LoVo (cell line): ENCODE measurements at places on chromosomes 5 and 9.

DNA sequence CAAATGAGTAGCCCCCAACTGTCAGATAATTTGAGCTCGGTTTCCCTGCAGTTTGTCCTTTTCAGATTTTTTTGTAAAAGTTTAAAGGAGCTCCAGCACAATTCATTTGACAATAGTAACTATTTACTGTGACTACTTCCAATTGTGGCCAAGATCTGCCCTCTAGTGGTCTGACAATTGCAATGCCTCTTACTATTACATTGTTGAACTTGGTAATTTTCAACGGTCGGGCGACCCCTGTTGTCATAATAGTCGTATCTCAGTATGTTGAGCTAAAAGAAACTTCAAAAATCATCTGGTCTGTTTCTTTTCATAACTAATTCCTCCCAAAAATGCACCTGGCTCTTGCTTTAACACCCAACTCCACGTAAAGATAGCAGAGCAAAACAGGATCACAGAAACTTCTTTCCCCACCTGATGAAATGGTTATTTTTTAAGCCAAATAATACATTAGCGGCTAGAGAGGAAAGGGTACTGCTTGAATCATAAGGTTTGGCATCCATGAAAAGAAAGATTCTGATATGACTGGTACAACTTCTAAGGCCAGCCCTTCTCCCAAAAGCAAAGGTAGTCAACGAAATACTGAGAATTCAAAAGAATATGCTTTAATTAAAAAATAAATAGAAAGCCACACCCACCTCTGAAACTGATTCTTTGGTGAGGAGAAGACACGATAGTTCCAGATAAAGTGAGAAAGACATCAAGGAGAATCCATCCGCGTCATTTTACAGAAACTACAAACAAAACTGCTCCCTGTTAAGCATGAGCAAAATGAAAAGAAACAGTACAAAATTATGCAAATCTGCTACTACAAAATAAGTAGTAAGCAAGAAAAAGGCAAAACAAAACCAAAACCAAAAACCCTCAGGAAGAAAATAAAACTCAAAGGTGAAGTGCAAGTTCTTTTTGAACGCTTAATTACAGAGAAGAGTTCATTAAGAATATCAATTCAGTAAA, 76.9 kb upstream of the HTR4 start:
- DNase-seq, result peak; percentile 92

DNA sequence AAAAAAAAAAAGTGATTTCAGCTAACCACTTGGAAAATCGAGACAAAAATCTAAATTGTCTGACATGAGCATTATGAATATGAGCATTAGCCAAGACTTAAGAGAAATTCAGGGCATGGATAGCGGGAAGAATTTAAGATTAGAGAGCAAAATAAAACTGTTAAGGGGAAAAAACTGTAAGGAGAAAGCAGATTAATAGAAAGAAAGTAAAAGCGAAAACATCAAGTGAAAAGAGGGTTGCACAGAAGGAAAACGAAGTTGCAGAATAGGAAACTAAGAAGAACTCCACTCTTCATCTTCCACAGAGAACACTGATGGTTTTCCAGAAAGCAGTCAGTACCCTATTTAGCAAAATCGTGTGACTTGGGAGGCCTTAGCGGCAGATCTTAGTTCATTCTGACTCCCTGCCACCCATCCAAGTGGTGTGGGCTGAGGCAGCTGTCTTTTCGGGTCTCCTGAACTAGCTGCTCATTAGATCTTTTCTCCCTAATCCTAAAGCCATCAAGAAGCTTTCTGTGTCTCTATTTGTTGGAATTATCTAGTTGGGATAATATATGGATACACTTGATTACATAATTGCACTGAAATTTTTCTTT, 3.7 kb downstream of the NIM1K start:
- no peak for DNase-seq

DNA sequence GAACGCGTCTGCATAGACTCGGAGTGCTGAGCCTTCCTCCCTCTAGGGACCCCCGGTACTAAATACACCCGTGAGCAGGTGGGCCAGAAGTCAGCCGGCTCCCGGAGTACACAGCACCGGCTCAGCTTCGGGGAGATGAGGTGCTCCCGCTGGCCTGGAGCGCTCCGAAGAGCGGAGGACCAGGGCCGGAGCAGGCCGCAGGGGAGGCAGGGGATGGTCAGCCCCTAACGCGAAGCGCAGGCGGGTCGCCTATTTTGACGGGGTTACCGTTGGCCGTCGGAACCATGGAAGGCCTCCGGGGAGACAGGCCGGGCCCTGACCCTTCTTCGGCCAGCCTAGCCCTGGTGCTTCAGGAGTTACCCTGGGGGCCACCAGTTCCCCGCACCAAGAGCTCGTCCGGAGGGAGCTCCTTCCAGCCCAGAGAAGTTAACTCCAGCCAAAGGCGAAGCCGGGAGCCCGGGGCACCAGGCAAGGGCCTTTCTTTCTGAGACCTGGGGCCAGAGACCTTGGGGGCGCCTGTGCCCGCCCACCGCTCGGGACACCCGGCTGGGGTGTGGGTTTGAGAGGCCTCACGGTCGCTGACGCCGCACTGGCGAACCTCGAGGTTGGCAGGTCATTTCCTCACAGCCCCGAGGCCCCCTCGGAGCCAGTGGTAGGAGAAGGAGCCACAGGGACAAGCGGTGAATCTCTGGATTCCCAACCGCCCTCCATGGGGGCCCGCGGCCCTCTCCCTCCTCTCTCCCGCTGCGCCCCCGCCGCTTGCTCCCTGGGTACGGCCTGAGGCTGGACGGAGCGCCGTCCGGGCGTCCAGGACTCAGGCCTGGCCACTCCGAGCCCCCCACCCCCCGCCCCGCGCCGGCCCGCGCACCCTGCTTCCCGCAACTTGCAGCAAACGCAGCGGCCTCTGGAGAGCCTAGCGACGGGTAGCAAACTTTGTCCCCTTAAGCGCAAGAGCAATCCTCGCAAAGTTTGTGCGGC, 3.4 kb upstream of the IRX4 start:
- no peak for DNase-seq

GRCh38 chr5:15693933-15694332, 194.0 kb downstream of the FBXL7 start:
- DNase-seq, result no peak

DNA sequence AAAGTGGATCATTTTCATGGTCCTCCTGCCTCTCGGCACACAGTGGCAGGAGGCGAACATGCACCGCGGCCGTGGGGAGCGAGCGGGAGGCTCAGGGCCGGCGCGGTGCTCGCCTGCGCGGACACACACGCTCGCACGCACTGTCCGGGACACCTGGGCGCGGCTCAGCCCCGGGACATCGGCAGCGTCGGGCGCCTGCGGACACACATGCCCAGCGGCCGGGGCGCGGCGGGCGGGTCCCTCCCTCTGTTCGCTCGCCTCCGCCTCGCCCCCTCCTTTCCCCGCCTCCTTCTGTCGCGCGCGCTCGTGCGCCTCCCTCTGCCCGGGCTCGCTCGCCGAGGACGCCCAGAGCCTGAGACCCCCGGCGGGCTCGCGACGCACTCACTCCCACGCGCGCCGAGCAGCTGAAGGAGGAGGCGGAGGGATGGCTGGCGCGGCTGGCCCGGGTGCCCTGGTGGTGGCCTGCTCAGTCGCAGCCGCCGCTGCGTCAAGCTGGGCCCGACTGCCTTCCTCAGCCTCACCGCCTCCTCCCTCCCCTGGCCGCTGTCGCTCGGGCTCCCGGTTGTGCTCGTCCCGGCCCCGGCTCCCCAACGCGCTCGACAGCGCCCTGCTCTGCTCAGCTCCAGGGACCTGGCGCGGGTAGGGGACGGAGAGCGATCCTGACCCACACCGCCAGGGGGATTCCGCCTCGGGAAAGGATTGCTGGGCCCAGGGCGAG, at the start of gene FRMD3:
TSS of gene FRMD3 (minus strand) at position 230 of the 718 bp plus-strand sequence. CDS start at position 60, 170 bp downstream.
- DNase-seq, result peak; percentile 87

DNA sequence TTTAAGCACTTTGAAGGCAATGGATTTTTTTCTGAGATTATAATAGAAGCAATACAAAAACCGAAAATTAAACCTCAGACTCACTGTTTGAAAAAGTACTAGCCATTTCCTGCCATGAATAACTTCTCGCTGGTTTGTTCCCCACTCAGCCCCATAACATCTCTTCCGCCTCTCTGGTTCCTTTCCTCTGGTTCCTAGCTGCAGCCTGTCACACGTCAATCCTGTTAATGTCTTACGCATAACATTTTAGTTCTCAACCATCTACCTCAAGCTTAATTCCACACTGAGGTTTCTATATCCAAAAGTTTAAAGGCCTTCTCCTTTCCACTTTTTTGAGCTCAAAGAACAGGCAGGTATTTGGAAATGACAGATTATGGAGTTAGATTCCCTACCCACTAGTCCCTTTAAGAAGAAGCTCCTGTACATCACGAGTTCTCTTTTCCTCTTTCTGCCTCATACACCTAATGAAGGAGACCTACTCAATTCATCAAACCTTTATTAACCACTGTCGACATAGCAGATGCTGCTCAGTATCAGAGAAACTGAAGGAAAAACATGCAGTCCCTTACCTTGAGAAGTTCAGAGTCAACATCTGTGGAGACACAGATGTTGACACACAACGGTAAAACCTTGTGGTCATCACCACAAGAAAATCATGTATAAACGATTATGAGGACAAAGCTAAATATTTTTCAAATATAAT, 243.0 kb upstream of the PTGER4 start:
- no peak for DNase-seq

DNA sequence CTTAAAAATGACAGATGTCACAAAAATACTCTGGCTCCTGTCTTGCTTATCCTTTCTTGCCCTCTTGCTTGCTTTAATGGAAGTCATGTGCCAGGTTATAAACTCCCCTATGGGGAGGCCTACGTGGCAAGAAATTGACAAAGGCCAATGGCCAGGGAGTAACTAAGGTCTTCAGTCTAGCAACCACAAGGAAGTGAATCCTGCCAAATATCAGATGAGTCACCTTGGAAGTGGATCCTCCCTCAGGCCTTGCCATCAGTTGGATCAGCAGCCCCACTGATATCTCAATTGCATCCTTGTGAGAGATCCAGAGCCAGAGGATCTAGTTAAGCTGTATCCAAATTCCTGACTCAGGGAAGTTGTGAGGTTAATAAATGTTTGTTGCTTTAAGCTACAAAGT, 82.8 kb downstream of the CAAP1 start:
- peak; percentile 53 for DNase-seq

DNA sequence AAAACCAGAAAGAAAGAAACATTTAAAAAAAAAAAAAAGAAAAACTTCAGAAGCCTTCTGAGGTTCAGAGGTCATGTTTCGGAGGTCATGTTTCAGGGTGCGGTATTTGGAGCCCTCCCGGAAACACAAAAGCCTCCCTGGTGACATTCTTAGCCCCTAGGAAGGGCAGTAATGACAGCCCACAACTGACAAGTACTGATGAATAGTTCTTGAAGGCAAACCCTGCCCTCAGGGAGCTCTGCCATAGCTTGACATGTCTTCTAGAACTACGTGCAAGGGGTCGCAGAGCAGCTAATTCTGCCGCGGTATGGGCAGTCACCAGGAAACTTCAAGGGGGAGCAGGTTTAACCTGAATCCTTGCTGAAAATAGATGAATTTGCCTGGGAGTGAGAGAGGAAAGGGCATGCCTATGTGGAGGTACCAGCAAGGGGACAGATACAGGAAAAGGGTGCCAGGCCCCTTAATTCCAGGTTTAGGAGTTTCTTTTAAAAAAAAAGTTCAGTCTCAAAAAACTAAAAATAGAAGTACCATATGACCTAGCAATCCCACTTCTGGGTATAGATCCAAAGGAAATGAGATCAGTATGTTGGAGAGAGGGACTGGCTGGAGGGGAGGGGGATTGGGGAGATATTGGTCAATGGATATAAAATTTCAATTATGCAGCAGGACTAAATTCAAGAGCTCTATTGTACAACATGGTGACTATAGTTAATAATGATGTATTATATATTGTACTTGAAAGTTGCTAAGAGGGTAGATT, 98.4 kb downstream of the C9orf152 start:
- DNase-seq, result no peak
